Aorta (tissue), 5 donors: ENCODE measurements at places on chromosomes 4 and X. TPM values are rescaled to one million over a fixed set of nuclear protein-coding genes. Genes with fewer than 3 reads are reported as not detected.
A peak's percentile ranks its signal among the peaks of the same experiment; 100 is the strongest.

Gene MORF4L2
- 399 TPM for total RNA-seq

GRCh38 chr4:9923195-9923812 is 98.0 kb downstream of the SLC2A9 start:
- DNase-seq = no peak

DNA sequence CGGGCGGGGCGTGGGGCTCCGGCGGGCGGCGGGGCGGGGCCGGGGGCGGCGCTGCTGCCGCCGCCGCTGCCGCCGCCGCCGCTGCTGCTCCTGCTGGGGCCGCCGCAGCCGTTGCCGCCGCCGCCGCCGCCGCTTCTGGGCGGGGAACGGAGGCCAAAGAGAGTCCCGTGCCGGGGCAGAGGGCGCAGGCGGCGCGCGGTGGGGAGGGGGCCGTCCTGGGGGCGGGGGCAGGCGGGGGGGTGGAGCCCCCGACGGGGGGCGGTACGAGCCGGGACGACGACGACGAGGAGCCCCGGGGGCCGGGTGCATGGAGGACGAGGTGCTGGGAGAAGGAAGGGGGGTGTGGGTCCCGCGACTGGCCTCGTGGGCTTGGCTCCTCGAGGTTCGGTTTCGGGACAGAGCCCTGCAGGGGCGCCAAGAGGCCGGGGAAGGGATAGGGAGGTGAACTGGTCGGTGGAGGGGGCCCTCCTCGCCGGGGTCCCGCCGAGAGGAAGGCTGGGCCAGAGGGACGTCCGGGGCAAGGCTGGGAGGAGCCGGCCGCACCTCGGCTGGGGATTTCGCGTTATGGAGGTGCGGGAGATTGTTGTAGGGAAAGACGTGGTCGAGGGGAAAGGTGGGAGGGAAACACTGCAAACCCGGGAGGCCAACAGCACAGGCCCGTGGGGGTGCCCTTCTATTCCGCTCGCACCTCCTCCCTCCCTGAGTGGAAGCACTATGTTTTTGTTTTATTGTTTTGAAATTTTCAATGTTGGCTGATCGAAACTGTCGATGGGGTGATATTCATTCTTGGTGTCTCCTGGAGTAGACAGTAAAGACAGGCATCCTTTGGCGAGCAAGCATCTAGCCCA is 1.9 kb downstream of the BCORL1 start:
- peak; percentile 58 for DNase-seq

GRCh38 chr4:101175896-101176676 is 171.2 kb downstream of the PPP3CA start:
- no peak for DNase-seq

- no peak for DNase-seq
Observed at GRCh38 chr4:119726505-119726904, 97.9 kb upstream of the PDE5A start.

GRCh38 chr4:155657169-155657568 is 9.5 kb upstream of the GUCY1A1 start:
- no peak for DNase-seq

DNA sequence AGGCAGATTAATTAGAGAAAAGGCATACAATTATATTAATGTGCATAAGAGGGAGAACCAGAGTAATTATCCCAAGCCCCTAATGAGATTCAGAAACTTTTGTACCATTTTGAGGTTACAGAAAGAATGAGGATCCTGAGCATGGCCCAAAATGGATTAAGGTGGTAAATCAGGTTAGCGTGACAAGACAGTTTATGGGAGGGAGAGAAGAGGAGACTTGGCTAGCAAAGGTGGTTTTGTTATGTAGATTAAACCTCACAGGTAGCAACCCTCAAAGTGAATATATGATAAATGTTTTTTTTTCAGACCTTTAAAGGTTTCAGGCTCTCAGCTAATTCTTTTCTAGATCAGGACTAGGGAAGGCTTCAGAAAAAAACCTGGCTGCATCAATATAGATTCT is 781.8 kb downstream of the FAM133A start:
- DNase-seq = no peak
